ENCODE measurements at places on chromosomes 12 and 14. TPM values are rescaled to one million over a fixed set of nuclear protein-coding genes. Genes with fewer than 3 reads are reported as not detected.
A peak's percentile ranks its signal among the peaks of the same experiment; 100 is the strongest.

DNA sequence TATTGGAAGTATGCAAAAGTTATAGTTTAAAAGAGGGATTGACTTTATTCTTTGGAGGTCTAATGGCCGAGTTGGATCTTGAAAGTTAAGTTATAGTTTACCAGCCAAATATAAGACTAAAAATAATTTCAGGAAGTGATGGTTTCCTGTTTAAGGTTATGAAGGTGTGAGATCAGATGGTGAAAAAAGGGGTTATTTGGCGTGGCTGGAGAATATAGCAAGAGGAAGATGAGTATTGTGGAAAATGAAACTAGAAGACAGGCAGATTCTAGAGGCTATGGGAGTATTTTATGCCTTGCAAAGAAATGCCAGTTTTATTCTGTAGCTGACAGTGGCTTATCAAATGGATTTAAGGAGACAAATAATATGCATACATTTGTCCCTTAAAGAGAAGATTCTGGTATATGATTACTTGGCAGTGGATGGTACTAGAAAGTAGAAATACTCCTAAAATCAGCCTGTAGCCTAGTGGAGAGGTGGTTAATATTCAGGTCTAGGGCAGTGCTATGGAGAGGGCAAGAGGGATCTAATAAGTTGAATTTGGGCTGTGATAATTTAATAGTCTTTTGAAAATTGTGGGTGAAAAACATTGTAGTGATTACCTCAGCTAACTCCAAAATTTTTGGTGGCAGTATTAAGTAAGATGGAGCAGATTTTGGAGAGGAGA is 1091.8 kb upstream of the ATXN7L3B start:
- H3K36me3 ChIP-seq = no peaks in the 10 kb centered on the region
- H3K4me3 ChIP-seq = no peak overlapping the region
- H3K4me1 ChIP-seq = peaks cover 6% of the 10 kb centered on the region
- H3K27ac ChIP-seq = no peak overlapping the region

- H3K27me3 ChIP-seq = peaks cover 69% of the 10 kb centered on the region
- no peaks in the 10 kb centered on the region for H3K36me3 ChIP-seq
- H3K4me1 ChIP-seq = no peaks in the 10 kb centered on the region
- H3K27ac ChIP-seq = no peak overlapping the region
These were observed 8.2 kb upstream of the BCL11B start for GRCh38 chr14:99280066-99280731.

DNA sequence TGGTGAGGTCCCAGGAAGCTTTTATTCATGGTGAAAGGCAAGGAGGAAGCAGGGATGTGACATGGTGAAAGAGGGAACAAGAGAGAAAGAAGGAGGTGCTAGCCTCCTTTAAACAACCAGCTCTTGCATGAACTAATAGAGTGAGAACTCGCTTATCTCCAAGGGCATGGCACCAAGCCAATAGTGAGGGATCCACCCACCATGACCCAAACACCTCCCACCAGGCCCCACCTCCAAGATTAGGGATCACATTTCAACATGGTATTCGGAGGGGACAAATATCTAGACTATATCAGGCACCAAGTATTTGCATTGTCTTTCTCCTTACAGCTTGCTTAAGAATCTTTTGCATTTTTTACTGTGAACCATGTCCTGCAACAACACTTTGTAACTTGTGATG is 91.9 kb upstream of the DHRS4 start:
- no peak for DNase-seq
- H3K4me3 ChIP-seq = no peak overlapping the region
- no peak overlapping the region for H3K27ac ChIP-seq

The KRT72 gene
- not detected for total RNA-seq

The CMKLR1 gene
- total RNA-seq = not detected

GRCh38 chr14:64541972-64542835 is 1.7 kb downstream of the HSPA2 start:
- H3K4me3 ChIP-seq = no peak overlapping the region
- H3K4me1 ChIP-seq = peaks cover 11% of the 10 kb centered on the region

GRCh38 chr12:93645702-93646101 is 31.5 kb upstream of the CRADD start:
- no peaks in the 10 kb centered on the region for H3K27me3 ChIP-seq
- peaks cover 2% of the 10 kb centered on the region for H3K4me1 ChIP-seq
- no peak overlapping the region for H3K4me3 ChIP-seq
- H3K27ac ChIP-seq = no peak overlapping the region
- DNase-seq = no peak

GRCh38 chr14:93112891-93113677 is 2.6 kb downstream of the ITPK1 start:
- peak; percentile 47 for DNase-seq
- H3K4me1 ChIP-seq = peaks cover 17% of the 10 kb centered on the region
- H3K4me3 ChIP-seq = peak overlapping the region; percentile 87
- no peaks in the 10 kb centered on the region for H3K27me3 ChIP-seq
- H3K36me3 ChIP-seq = no peaks in the 10 kb centered on the region

Data from progenitor cell of endocrine pancreas (in vitro differentiated cells).